Activated gamma-delta T cell treated with Interleukin-2 at 50 U/mL for 16 hours (primary cell): ENCODE measurements at places on chromosomes 3 and 15.
A peak's percentile ranks its signal among the peaks of the same experiment; 100 is the strongest.

DNA sequence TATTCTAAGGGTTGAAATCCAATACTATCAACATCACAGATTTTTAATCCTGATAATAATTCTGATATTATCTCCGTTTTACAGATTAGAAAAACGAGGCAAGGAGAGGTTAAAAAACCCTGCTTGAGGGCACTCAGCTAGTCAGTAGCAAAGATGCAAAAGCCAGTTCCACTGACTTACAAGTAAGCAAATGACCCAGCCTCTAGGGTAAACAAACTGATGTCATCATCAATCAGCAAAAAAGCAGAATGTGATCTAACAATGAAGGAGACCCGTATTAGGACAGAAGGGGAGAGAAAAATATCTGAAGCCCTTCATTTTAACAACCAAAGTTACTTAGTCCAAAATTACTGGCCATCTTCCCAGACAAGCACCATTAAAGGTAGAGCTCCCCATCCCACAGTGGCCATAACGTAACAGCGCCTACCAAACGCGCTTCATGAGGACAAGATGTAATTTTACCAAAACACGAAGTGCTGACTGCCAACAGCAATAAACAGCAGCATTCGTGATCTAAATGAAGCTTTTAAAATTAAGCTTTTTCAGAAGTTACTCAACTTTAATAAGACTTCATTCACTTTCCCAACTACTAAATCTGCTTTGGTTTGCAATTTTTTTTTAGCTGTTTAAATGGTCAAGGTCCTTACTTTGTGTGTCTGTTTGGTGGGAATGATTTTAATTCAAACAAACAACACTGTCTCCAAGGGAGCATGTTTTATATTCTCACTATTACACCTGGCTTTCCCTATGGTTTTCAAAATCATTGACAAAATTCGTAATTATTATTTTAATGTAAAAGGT, 176.6 kb downstream of the OSBPL10 start:
- no peak for DNase-seq

GRCh38 chr15:98530570-98530969, 117.8 kb upstream of the IGF1R start:
- no peak for DNase-seq

- no peak for DNase-seq
These were observed 856.2 kb downstream of the AGBL1 start for GRCh38 chr15:86935841-86936240.

- no peak for DNase-seq
These were observed 92.5 kb downstream of the ADAMTS9 start for GRCh38 chr3:64595253-64595694.

- no peak for DNase-seq
These were observed 8.3 kb upstream of the NR2E3 start for GRCh38 chr15:71801935-71802655.

- DNase-seq, result no peak
These were observed 192.0 kb downstream of the XXYLT1 start for GRCh38 chr3:195078891-195079440.

DNA sequence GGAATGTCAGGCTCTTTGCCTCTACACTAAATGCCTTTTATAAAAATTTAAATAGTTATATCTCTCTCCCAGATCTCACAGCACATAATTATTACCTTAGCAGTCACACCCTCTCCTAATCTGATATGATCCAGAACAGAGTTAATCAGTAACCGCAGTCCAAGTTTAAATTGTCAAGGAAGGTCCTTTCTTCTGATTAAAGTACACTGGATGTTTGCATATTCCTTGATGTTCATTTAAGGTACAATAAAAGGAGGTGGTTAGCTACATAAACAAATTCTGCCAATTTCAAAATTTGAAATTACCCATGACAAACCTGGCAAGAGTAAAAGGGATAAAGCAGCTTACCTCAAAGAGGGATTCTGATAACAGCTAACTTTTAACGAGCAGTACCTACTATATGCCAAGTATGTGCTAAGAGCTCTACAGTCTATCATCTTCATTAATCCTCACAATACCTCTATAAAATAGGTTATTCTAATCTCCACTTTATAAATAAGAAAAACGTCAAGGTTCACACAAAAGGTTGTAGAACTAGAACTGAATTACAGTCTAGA, 4.3 kb downstream of the GOLIM4 start:
- no peak for DNase-seq

DNA sequence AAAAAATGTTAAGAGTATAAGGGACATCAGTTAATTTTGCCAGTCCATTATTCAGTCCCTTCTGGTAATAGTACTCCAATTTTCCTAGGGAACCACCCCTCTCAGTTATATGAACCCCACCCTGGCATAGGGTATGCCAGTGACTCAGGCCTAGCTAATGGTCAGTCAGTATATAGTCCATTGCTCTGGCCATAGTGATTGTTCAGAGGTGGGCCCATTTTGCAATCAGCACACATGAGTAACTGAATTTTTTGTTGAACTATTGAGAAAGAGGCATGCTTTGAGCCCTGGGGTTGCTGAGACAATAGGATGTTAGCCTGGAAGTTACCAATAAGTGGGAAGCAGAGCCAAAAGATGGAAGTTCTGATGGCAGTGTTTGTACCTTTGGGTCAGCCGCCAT, 4.1 kb downstream of the LRCH3 start:
- no peak for DNase-seq

- no peak for DNase-seq
These were observed 77.1 kb downstream of the PDZRN3 start for GRCh38 chr3:73547427-73548248.

- no peak for DNase-seq
These were observed 141.3 kb upstream of the PDZRN3 start for GRCh38 chr3:73765878-73766545.

- DNase-seq, result no peak
These were observed 124.5 kb downstream of the RAB11A start for GRCh38 chr15:65993762-65994161.

DNA sequence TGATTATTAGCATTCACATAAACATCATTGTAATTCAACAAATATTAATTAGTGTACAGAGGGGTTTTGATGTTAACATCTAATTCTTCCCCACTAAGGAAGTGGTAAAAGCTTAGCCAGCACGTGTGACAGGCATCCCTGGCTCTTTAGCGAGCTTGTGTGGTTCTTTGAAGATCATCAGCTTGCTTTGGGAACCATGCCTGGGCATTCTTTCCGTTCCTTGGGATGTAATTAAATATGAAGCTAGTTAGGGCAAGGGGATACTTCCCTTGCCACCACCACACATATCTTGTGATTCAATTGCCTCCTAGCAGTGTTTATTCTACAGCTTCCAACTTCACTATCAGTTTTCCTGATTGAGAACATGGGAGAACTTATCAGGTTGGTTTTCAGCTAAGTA, 246.5 kb downstream of the MYRIP start:
- DNase-seq, result no peak

- no peak for DNase-seq
These were observed 39.9 kb downstream of the KLF15 start for GRCh38 chr3:126317029-126317996.

DNA sequence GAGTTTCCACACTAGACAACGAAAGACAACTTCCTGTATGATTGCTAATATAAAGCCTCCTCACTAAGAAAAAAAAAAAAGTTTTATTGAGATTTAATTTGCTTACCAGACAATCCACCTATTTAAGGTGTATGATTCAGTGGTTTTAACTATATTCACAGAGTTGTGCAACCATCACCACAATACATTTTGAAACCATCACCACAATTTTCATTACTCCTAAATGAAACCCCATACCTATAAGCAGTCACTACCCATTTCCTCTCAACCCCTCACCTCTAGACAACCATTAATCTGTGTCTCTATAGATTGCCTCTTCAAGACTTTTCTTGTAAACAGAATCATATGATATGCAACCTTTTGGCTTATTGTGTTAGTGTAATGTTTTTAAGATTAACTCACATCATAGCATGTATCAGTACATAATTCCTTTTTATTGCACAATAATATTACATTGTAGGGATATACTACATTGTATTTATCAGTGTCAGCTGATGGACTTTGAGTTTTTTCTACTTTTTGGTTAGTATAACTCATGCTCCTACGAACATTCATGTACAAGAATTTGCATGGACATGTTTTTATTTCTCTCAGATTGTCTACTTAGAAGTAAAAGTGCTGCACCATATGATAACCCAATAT, 339.7 kb downstream of the NLGN1 start:
- no peak for DNase-seq

DNA sequence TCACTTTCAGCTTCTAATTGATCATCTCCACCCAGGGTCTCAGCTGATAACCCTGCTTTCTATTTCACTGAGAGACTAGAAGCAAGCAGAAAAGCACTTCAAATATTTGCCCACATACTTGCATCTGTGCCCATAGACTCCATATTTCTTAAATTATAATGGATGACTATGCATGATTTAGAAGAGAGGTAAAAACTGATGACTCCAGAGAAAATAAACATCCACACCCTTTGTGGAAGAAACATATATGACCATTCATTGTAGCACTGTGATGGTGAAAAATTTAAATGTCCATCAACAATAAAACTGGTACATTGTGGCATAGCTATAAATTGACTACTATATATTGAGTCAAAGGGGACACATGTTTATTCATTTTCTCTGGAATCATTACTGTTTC, 7.1 kb upstream of the IGF2BP2 start:
- DNase-seq, result no peak

- DNase-seq, result no peak
These were observed 19.8 kb downstream of the MORC1 start for GRCh38 chr3:109098079-109098644.

DNA sequence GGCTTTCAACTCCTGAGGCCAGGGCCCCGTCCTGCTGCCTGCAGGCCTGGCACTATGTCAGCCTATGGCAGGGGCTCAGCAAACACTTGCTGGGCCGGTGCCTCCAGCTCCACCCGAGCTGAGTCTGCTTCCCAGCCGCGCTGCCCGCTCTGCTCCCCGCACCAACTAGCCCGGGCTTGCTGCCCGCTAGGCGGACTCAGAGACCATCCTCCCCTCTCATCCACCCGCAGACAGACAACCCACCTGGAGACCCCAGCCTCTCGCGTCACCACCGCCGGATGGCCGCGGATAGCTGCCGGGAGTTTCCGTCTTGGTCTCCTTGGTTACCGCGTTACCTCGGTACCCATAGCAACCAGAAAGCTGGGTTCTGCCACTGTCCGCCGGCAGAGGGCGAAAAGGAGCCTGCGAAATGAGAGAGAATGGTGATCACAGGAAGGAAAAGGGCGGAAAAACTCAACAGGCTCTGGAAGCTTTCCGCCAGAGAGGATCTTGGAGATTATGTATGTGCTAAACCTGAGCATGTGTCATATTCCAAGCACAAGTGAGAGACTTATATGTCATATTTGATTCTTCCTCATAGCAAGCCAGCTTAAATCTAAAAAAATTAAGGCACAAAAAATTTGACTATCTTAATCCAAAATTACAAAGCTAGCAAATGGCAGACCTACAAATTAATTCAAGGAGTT, at the start of gene ZBBX:
TSS of gene ZBBX (minus strand) at position 294 of the 686 bp plus-strand sequence. CDS start 7,396 bp downstream, outside the sequence.
- peak; percentile 66 for DNase-seq

DNA sequence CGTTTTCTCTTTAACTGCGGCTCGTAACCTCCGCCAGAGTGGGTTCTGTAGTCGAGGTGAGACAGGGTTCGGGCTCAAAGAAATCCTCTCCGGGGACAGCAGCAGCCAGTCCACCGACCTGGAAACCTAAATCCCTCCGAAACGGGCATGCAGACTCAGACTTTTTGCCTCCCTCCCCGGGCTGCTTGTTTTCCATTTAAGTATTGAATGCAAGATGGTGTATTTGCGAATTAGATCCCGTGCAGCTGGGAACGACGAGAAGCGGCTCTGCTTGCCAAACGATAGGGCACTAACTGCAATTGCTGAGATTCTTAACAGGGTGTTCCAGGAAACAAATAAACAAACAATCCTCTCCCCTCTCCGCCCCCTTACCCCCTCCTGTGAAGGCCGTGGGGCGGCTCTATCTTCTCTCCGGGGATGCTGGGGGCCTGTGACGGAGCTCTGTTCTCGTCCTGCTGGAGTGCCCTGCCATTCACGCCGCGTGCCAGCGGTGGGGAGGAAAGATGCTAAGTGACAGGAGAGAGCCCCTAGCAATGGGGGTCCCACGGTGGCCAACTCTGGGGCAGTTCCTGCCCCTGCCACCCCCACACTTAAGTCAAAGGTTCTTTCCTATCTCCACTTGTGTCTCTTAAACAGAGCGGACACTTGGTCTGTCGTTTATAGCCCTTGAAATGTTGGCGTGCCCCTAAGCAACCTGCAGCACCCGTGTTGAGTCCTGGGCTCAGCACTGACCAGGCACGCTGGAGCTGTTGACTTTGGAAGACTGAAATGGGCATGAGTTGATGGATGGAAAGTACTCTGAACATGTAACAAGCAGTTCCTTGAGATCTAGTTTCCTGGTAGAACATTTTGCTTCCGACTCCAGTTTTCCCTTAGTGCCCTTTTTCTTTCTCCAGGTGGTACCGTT, 1.3 kb upstream of the ETV5 start:
- no peak for DNase-seq

DNA sequence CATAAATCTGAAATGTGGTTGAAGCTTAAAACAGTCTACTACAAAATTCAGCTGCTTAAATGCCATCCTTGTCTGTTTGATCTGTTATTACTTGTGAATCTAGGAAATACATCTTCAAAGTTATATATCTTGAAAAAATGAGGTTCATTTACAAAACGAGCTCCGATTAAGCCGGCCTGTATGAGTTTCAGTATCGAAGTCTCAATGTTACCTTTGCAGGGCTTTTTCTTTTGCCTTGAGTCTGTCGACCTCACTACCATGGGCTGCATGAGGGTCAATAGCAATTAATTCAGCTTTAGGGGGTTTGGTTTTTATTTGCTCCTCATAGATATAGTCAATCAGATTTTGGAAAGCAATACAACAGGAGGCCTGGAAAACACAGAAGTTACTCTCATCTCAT, 23.2 kb downstream of the ERICH6 start:
- DNase-seq, result no peak

- no peak for DNase-seq
These were observed 134.8 kb downstream of the THRB start for GRCh38 chr3:24359645-24360462.

GRCh38 chr15:64398575-64398974, 10.9 kb downstream of the TRIP4 start:
- no peak for DNase-seq
